RCC 7860 (cell line): ENCODE measurements at places on chromosomes 13 and 19.

DNA sequence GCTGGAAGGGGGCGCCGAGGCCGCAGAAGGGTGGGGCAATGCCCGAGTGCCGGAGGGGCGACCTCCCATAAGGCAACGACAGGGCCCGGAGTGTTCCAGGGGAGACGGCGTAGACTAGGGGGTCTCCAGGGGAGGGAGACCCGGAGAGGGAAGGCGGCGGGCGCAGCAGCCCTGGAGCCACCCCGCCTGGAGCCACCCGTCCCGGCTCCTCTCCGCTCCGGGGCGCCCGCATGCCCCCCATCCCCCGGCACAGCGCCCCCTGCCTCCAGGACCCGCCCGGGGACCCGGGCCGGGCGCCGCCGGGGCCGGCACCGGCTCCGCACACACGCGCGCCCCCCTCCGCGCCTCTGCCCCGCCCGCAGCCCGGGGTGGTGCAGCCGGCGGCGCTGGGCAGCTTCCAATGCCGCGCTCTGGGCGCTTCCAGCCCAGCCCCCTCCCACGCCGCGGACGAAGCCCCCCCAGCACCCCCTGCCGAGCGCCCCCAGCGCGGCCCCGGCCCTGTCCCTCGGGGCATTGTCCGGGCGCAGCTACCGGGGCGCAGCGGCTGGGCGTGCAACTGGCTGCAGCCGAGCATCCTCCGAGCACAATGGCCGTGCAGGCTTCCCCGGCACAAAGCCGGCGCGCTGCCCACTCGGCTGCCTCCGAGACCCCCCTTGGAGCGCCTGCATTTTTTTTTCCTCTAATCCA lies 519 bp downstream of the PTPRS start:
- DNase-seq = no peak

DNA sequence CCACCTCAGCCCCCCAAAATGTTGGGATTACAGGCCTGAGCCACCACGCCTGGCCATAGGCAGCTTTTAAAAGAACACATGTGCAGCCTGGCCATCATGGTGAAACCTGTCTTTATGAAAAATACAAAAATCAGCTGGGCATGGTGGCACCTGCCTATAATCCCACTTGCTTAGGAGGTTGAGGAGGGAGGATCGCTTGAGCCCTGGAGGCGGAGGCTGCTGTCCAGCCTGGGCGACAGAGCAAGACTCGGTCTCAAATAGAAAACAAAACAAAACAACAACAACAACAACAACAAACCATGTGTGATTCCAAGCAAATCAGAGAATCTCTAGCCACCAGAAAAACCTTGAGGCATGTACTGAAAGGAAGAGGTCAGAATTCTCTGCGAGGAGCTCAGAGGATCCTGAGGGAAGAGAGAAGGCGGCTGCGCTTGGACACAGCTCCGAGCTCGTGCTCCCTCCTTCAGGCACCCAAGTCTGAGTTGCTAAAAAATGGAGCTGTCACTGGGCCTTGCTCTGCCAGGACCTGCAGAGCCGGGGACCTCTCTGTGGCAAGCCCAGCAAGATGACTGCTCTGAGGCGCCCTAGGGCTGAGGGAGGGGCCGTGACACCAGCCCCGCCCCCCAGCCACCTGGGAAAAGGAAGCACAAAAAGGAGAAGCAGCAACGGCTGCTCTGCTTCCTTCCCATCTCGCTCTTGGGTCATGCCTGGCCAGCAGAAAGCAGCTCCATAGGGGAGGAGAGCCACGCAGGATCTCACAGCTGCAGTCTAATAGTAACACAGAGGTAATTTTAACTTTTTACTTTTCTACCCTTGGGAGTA lies at the start of gene ARL11:
Gene ARL11, plus strand, starts transcription at position 677 of the 822 bp plus-strand sequence. CDS start 1,941 bp downstream, outside the sequence.
- no peak for DNase-seq

DNA sequence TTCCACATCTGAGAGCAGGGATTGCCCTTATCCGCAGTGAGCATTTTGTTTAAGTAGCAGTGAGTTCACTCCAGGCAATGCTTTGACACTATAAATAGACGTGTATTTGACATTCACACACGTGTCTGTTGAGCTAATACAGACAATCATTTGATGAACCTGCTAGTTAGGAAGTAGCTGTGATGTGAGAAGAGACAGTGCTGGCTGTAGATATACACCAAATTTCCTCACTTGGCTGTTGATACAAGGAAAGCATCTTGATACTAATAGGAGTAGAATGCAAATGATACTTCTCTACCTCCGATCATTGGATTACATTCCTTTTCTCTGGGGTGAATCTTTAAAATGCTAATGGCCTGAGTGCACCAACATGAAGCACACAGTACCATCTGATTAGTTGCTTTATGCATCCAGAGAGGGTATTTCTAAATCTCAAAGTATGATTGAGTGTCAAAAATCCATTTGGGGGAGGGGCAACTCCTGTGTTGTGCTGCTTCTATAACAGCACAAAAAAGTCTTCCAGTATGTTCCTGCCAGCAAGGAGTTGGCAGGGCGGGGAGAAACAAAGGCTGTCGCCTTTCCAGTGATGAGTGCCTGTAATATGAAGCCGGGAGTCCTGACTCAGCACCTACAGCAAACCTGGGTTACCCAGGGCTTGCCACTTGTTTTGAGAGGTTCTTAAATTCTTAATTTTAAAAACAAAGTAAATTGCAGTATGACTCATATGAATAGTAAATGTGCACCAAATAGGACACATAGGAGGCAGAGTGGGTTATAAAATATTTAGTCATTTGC lies 7.0 kb downstream of the CUL4A start:
- DNase-seq = peak; percentile 21

DNA sequence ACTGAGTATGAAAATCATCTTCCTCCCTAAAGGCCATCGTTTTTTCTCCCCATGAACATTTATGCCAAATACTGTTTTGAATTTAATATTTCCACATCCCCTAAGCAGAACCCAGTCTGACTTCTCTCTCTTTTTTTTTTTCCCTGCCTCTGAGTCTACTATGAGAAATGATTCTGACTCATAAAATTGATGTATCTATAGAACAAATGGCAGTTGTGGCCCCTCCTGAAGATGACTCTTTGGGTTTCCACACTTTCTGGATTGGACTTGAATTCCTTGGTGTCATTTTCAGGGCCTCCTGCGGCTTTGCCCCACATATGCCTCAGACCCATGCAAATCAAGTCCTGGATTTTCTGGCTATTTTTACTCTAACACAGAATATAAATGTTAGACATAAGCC lies 22.7 kb upstream of the NAXD start:
- DNase-seq = no peak

- no peak for DNase-seq
These were observed 7.2 kb upstream of the SAE1 start for GRCh38 chr19:47123406-47123805.

- DNase-seq = no peak
These were observed 1.9 kb upstream of the VASP start for GRCh38 chr19:45505151-45505995.

- no peak for DNase-seq
These were observed 322.6 kb upstream of the PCDH20 start for GRCh38 chr13:61738236-61738750.

DNA sequence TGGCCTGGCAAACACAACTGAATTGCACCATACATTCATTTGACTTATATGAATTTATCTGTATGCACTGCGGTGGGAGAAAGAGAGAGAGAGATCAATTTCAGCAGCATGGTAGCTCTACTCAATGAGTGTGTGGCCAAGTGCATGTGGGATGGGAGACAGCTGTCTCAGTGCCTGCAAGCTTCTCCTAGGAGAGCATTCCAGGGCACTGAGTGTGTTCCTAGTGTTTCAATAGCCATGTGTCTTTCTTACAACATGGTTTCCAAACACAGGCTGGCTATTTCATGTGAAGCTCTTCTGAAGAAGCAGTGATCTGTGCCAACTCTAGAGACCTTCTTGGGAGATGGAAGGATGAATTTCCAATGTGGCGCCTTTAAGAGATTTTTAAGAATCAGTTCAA lies 43.5 kb downstream of the NEK5 start:
- no peak for DNase-seq

- no peak for DNase-seq
These were observed 53.2 kb downstream of the CRTC1 start for GRCh38 chr19:18736415-18737336.

DNA sequence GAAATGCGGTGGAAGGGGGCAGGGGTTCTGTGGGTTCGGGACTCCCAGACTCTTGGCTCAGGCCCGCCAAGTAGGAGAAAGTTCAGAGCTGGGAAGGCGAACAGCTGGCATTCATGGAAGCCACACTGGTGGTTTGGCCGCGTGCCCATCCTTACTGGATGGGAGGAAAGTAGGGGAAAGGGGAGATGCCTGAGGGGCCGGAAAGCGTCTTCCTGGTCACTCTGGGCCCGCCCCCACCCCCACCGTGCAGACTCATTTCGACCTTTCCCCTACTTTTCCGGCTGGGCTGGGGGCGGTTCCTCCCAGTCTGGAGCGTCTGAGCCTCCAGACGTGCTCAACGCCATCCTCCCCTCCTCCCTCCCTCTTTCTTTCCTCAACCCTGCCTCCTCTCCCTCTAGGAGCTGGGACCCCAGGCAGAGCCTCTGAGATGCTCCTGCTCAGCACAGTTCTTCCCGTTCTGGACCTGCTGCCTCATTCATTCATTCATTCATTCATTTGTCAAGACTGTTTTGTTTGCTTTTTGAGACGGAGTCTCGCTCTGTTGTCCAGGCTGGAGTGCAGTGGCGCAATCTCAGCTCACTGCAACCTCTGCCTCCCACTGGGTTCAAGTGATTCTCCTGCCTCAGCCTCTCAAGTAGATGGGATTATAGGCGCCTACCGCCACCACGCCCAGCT lies 3.5 kb downstream of the ANGPTL4 start:
- DNase-seq = peak; percentile 90

DNA sequence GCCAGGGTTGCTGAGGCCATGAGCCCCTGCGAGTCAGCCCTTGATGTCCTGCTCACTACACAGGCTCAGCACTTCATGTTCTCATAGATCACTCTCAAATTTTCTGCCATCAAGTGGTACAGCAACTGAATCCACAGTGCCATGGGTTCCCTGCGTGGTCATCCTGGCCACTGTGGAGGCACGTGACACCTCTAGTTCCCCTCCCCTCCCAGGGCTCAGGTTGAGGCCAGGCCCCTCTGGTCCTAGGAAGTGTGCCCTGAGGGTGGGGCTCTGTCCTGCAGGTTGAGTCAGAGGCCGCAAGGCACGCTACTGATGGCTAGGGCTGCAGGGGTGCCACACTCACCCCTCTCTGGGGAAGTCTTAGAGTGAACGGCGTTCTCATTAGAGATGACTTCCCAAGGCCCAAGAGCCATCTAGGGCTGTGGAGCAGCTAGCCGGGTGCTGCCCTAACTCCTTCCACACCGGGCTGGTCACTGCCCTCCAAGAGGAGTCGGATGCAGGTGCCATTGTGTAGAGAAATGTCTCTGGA lies 39.8 kb upstream of the TPM4 start:
- DNase-seq = no peak
